ENCODE measurements at places on chromosomes 3 and 15.

- no peak for DNase-seq
Measured at GRCh38 chr15:81387621-81388435, 13.8 kb upstream of the TMC3 start.

DNA sequence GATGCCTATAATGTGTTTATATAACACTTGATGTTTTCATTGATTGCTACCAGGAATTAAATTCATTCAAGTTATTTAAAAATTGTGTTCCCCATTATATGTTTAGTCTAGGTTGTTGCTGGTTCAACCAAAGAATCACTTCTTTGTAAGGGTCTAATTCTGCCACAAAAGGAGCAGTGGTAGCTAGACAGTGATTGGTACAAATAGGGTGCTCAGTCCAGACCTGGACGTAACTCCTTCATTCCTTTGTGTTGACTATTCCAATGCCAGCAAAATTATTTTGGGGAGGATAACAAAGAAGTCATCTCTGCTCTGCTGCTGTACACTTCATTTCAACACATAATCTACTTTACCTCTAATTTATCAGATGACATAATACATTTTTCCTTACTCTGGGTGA lies 1.2 kb downstream of the CHMP2B start:
- no peak for DNase-seq

- no peak for DNase-seq
Measured at GRCh38 chr3:32120471-32120870, 14.1 kb downstream of the GPD1L start.

DNA sequence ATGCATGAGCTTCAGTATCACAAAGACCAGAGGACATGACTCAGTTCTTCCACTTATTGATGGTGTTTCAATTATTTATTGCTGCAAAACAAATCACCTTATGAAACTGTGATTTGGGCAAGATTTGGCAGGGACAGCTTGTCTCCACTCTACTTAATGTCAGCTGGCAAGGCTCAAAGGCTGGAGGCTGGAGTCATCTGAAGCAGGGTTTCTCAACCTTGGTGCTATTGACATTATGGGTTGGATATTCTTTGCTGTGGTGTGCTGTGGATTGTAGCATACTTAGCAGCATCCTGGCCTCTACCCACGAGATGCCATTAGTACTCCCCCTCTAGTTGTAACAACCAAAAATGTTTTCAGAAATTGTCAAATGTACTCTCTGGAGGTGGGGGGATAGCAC lies 138.8 kb upstream of the PEX5L start:
- no peak for DNase-seq

GRCh38 chr3:45055411-45056143 lies 29.5 kb downstream of the CLEC3B start:
- no peak for DNase-seq

DNA sequence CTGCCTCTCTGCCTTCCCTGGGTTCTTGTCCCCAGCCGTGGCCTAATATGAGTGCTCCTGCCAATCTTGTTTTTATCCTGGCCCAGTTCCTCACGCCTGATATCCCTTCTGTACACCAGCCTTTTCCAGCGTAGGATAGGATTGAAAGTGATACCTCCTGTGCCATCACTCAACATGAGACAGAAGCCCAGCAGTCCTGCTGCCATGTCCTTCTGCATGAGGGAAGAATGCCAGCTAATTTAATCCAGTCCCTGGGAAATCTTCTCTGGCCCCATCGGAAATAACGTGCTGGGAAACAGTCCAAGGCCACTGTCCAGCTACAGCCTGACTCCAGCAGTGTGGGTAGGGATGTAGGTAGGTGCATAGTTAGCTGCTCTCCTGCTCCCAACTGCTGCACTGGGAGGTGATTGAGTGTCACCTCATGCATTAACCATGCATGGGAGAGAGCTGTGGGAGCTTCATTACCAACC lies 92.0 kb upstream of the TPM1 start:
- DNase-seq: no peak

- no peak for DNase-seq
Measured at GRCh38 chr3:32186097-32186496, 52.4 kb upstream of the CMTM8 start.

GRCh38 chr3:111608383-111608782 lies 13.2 kb upstream of the ZBED2 start:
- no peak for DNase-seq

Measured in NCI-H1930 (cell line).